ENCODE measurements at places on chromosomes 5 and 9.

DNA sequence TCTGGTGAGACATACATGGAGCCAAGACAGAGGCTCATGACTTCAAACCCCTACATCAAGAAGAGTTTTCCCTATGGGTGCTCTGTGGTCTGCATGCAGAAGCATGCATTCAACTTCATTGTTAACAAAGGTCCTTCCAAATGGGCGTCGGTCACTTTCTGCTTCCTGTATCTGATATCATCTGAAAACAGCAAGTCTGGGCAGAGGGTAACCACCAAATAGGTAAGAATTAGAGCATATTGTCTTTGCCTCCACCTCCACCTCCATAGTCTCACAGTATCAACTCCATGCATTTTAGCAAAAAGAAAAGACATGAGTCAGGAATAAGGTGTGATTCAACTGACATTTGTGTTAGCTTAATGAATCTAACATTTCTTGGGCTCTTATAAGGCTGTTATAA, 462.9 kb downstream of the DMRT2 start:
- no peak for DNase-seq

DNA sequence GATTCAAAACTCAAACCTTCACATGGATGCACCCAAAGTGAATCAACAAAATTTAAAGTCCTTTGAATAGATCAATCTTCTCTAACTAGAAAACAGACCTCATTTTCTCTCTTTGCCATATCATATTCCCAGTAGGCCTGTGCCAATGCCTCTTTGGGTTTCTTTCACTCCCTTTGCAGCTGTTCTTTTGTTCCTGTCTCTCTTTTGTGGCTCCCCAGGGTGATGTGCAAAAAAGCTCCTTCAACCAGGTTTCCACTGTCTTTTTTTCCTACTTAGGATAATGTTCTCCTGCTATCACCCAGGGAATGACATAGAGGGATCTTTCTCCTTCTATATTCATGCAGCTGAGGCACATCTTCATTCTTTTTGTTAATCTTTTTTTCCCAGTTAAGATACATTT, 54.6 kb downstream of the MARCHF3 start:
- no peak for DNase-seq

GRCh38 chr5:175831507-175831906, 39.9 kb upstream of the CPLX2 start:
- DNase-seq, result no peak

GRCh38 chr5:127306647-127307046, 16.1 kb downstream of the MEGF10 start:
- DNase-seq, result no peak

DNA sequence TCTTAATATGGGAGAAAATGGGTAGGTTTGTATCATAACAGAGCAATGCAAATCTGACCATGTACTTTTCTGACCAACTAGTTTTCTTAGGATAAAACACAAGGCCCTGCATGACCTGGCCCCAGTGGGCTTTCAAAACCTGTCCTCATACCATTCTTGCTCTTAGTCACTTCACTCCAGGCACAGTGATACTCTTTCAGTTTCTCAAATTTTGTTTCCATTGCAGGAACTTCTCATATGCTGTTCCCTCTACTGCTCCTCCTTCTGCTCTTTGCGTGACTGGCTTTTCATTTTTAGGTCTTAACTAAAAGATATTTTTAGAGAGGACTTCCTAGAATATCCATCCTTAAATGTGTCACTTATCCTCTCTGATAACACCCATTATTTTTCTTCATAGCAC, 112.4 kb downstream of the INIP start:
- DNase-seq, result no peak

- DNase-seq, result no peak
Measured at GRCh38 chr5:144742361-144742760, 571.7 kb downstream of the KCTD16 start.

- DNase-seq, result no peak
Measured at GRCh38 chr5:62701036-62701435, 122.4 kb downstream of the LRRC70 start.

- DNase-seq, result no peak
Measured at GRCh38 chr9:98678244-98678842, 30.4 kb downstream of the GABBR2 start.

DNA sequence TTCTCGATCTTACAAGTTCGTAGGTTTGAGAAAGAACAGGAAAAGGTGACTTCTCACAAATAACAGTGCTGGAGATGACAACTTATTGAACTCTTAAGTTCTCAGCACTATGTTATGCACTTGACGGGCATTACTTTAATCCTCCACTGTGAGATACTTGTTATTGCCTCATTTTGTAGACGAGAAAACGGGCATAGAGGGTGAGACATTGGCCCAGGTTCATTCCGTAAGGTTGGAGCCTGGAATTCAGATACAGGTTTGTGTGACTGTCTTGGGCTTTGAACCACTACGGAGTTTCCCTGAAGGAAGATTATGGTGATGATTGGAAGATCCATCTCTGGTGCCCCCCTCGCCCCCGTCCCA, 657 bp downstream of the MAT2B start:
- no peak for DNase-seq

DNA sequence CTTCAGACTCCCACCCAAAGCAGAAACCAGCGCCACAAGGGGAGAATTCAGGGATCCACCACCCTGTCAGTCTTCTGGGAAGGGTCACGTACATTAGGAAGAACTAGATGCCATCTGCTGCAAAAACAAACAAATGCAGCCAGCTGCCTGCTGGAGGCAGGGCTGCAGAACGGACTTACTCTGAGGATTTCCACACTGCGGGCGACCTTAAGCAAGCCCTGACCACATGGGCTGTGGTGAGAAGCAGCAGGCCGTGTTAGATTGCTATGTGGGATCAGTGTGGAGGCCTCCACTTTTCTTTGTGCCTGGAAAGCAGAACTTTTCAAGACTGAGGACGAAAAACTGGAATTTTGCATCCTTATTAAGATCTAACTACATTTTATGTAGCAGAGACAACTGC, 13.4 kb upstream of the LTC4S start:
- DNase-seq, result no peak

GRCh38 chr5:62902126-62902525, 323.5 kb downstream of the LRRC70 start:
- no peak for DNase-seq

- DNase-seq, result no peak
Measured at GRCh38 chr5:61894046-61894445, 412.0 kb upstream of the KIF2A start.

GRCh38 chr5:174596429-174596828, 128.0 kb upstream of the MSX2 start:
- DNase-seq, result no peak

GRCh38 chr5:132426525-132427138, 57.1 kb downstream of the SLC22A5 start:
- no peak for DNase-seq

DNA sequence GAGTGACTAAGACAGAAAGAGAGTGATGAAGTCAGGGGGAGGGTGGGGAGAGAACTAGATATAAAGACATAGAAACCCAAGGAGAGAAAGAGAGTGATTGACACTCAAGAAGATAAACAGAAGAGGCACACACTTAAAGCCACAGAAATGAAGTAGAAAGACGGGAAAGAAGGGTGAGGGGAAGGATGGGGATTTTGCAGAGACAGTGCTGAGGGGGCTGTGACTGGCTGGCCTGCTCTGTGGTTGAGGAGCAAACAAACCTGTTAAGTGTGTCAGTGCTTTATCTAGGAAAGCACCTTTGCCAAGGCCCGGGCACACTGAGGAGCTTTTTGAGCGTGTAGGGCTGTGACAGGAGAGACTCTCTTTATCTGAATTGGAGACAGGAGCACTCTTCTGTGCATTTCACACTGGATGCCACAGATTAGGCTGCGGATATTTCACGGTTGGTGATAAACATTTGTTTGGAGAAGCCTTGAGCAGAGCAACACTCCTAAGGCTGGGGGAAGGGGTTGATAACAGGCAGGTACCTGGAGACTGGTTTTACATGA, 109.1 kb downstream of the DOCK2 start:
- DNase-seq, result no peak

GRCh38 chr9:110626101-110626829, 42.3 kb upstream of the MUSK start:
- no peak for DNase-seq

GRCh38 chr9:118459913-118460312, 755.7 kb downstream of the TLR4 start:
- DNase-seq, result no peak

GRCh38 chr9:127492616-127493015, 41.3 kb downstream of the LRSAM1 start:
- no peak for DNase-seq

- no peak for DNase-seq
Measured at GRCh38 chr5:11711932-11712331, 192.3 kb downstream of the CTNND2 start.

DNA sequence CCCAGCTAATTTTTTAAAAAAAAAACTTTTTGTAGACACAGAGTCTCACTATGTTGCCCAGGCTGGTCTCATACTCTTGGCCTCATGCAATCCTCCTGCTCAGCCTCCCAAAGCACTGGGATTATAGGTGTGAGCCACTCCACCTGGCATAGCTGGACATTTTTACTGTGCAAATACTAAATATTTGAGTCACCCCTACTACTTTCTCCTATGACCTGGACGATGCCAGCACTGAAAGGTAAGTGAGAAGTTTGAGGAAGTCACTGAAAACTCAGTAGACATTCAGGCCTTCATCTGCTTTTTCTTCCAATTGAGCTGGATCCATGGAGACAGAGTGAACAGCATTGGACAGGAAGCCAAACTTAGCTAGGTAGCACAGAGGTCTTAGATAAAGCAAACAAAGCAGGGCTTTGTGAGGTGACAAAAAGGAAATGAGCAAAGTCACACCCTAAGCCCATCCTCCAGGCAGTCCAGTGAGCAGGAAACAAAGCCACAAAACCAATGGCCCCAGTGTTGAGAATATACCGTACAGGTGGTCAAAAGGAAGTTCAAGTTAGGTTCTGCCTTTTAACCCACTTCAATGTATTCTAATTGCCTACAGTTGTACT, 192.6 kb upstream of the RASA1 start:
- DNase-seq, result no peak

DNA sequence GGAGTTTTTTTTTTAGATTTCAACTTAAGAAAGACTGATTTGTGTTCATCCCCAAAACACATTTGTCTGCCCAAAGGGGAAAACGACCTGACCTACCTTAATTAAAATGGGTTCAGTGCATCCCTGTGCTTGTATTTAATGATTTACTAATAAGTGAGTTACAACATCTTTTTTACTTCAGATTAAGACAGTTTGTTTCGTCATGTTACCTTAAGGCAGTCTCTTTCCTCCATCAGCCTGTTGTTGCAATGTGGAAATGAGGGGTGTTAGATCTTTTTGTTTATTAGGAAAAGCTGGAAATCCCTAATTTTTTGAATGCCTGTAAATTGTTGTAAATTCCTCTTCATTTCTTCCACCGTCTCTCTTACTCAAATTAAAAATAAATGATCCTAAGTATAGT, 177.5 kb downstream of the GDNF start:
- DNase-seq, result no peak

DNA sequence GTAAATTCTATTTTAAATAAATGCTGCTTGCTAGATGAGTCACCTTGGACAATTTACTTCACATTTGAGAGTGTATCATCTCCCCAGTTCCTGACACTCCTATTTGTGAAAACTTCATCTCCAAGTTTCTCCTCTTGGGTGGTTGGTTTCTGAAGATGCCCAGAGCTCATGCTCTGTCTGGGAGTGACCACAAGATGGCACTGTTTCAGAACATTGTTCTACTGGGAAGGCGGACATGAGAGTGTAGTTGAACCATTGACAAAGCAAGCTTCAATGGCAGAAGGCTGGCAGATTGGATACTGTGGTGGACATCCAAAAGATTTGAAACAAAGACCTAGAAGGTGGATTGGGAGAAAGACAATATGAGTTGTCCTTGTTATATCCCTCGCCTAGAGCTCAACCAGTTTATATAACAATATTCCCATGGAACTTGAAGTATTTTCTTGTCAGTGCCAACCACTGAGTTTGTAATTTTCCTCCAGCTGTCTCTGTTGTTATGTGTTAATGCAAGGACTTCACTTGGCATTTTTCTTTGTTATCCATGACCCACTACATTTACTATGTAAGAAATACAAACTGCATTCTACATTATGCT, 234.3 kb upstream of the ANKH start:
- DNase-seq, result no peak

- no peak for DNase-seq
Measured at GRCh38 chr5:123001808-123002207, 34.7 kb downstream of the PPIC start.

GRCh38 chr5:150120062-150120441, 33.7 kb upstream of the CSF1R start:
- no peak for DNase-seq

GRCh38 chr9:115799734-115800133, 353.9 kb upstream of the PAPPA start:
- no peak for DNase-seq

- no peak for DNase-seq
Measured at GRCh38 chr9:129524582-129525270, 96.2 kb downstream of the C9orf50 start.

DNA sequence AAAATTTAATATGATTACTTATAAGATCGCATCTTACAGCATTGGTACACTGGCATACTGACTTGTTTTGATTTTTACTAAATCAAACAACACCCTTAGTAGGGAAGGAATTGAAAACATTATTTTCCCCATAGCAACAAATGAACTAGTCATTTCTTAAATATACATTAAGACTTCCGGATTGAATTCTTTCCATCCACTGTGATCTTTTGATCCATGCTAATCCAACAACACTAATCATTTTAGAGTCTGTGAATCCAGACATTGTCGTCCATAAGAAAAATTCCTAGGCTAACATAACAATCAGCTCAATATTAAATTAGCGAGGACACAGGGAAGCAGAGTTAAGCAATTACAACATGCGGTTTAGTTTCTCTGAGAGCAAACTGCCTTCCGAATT, 21.6 kb upstream of the ERAP1 start:
- no peak for DNase-seq

DNA sequence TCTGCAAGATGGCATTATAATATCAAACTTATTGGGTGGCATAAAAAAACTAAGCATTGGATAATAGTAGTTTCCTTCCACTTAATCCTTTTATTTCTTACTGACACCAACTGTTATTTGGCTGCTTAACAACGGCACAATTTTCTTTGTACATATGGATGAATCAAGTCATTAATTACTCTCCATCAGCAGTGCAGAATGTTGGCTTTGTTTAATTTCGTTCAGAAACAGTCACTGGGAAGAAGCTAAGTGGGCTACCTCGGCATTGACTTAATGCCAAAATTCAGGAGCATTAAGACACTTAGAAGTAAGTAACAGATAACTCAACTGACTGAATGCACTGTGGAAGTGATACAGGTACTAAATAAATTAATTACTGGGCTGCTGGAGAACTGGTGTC, 460.4 kb downstream of the CTNND2 start:
- no peak for DNase-seq

- DNase-seq, result no peak
Measured at GRCh38 chr9:89225991-89226471, 47.4 kb upstream of the SHC3 start.
